ENCODE measurements at places on chromosomes 7 and 10. TPM values are rescaled to one million over a fixed set of nuclear protein-coding genes. Genes with fewer than 3 reads are reported as not detected.

GRCh38 chr7:72069263-72069662 is 342.9 kb downstream of the CALN1 start:
- no peak for DNase-seq

- no peak for DNase-seq
Observed at GRCh38 chr10:27658788-27659187, 86.8 kb downstream of the MKX start.

GRCh38 chr10:85851325-85851724 is 515.3 kb downstream of the GRID1 start:
- no peak for DNase-seq

OPN1SW gene
- 1.0 TPM for polyA plus RNA-seq

VWC2 gene
- polyA plus RNA-seq, result 0.65 TPM

- no peak for DNase-seq
Observed at GRCh38 chr7:17302575-17303142, 4.2 kb downstream of the AHR start.

DNA sequence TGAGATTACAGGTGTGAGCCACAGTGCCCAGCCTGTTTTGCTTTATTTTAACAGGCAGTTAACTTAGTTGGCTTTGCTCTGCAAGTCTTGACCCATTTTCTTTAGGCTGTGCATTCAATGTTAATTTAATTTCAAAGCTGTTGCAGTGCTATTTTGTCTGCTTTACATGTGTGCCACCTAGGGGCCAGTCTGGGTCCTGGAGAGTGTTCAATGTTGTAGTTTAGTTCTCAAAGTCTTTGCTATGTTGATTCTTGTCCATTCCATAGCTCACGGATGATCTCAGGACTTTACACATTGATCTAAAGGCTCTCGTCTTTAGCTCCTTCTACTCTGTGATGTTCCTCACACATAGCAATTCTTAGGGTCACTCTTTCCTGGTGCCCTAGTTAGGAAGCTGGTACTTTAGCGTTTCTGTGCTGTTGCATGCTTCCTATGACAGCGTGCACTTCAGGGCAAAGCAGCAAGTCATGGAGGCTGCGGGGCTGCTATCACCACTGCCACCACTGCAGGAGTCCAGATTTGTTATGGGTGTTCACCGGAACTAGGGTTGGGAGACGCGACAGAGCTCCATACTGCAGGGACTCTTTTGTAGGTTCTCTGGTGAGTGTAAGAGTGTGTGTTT is 16.4 kb upstream of the ABCA13 start:
- no peak for DNase-seq

ZNF679 gene
- not detected for polyA plus RNA-seq

- no peak for DNase-seq
Observed at GRCh38 chr10:87626422-87626892, 33.2 kb upstream of the PAPSS2 start.

PRKG1 gene
- polyA plus RNA-seq, result 16.4 TPM

DNA sequence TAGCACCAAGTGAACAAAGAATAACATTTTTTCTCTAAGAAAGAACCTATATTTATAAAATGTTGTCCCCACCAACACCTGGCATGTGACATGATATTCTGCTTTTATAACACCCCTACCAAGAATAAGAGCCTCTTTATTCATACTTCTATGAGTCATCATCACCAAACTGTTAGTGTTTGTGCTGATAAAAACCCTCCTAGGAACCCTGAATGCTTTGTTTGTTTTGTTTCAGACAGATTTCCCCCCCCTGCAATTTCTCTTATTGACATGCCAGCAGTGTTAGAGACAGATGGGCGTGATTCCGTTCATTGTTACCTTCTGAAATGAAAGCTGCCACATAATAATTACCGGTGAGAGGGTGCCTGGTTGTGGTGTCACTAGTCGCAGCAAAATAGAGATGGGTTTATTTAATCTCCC is 651.1 kb downstream of the SORCS1 start:
- no peak for DNase-seq

DNAJB9 gene
- 46.6 TPM for polyA plus RNA-seq

GRCh38 chr7:67705850-67706249 is 709.2 kb downstream of the TYW1 start:
- no peak for DNase-seq

GRCh38 chr7:147980826-147981813 is 609.4 kb upstream of the C7orf33 start:
- no peak for DNase-seq

GRCh38 chr7:157280216-157280841 is 56.5 kb upstream of the DNAJB6 start:
- DNase-seq, result no peak

CYTH3 gene
- 38.6 TPM for polyA plus RNA-seq

GRCh38 chr7:20374399-20374798 is 43.7 kb downstream of the ITGB8 start:
- no peak for DNase-seq

WDR86 gene
- polyA plus RNA-seq, result 39.1 TPM

DNA sequence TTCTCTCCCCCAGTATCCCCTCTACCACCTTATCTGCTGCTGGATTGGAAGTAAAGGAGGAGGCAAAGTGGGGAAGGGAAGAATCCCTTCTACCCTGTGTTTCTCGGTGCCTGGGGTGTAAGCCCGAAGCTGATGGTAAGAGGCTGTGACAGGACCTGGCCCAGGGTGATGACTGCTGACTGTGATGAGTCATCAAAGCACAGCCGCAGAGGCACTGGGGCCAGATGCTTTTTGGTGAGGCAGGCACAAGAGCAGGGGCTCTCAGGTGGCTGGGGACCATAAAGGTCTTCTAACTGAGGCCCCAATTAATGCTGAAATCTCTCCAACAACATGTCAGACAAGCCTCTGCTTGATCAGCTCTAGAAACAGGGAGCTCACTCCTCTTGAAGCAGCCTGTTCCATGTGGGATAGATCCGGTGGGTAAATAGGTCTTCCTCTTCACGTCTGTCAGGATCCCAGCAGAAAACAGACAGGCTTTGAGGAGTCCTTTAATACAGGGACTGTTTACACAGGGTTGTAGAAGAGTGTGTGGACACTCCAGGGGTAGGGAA is 86.1 kb upstream of the PCBD1 start:
- no peak for DNase-seq

- no peak for DNase-seq
Observed at GRCh38 chr10:114223066-114223465, 16.0 kb upstream of the VWA2 start.

AKR1D1 gene
- polyA plus RNA-seq, result 0.13 TPM
